ENCODE measurements at places on chromosomes 11 and 22.

DNA sequence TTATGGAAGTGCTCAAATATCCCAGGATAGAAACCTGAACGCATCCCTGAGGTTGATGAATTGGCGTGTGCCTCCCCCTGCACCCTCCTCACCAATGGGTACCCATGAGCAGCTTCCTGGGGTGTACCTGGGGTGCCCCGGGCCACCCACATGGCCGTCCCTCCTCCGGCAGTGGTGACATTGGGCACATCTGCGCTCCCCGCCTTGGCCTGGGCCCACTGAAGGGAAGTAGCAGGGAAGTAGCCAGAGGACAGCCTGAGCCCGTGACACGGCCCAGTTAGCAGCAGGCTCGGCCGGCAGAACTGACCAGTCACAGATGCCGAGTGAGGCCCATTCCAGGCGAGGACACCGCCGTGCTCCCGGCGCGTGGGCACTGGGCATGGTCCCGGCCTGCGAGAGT, 16.7 kb downstream of the MRPL23 start:
- DNase-seq = no peak

DNA sequence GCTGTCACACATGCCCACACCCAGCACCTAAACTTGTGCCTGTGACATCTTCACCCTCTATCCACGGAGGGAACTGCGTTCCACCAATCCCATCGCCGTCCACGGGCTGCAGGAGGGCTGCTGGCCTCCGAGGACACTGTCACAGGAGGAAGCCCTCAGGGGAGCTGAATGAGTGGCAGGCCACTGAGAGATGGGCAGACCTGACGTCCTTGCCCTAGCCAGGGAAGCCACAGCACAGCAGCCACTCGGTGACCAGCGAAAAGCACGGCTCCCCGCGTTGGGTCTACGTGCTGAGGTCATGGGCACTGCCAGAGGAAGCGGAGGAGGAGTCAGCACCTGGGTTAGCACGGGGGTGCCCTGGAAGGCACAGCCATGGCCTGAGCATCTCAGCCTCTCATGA, 50.5 kb downstream of the IGSF9B start:
- no peak for DNase-seq

GRCh38 chr11:84188521-84188920, 902.4 kb upstream of the CCDC90B start:
- DNase-seq = no peak

DNA sequence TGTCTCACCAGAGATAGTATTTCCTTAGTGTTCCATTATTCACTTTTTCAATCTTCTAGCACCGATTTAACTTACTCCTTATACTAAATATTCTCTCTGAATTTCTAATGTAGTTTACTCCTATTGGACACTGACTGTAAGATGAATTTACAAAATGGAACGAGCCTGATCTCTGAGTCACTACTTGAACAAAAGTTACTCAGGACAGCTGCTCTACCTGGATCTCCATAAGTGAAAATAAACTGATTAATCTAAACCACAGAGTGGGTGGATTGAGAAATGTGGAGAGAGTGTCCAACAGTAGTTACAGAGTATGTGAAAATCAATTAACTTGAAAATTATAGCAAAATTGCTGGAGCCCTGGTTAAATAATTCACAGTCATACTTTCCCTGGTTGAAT, 141.7 kb upstream of the CHORDC1 start:
- no peak for DNase-seq

- DNase-seq = no peak
Observed at GRCh38 chr11:74048993-74049392, 40.1 kb upstream of the UCP3 start.
